Eye (tissue), 1 donor: ENCODE measurements at places on chromosomes 7 and 10.

GRCh38 chr7:116511552-116512519, 12.3 kb downstream of the CAV2 start:
- DNase-seq = no peak

- no peak for DNase-seq
Measured at GRCh38 chr7:131548371-131548770, 8.1 kb downstream of the PODXL start.

DNA sequence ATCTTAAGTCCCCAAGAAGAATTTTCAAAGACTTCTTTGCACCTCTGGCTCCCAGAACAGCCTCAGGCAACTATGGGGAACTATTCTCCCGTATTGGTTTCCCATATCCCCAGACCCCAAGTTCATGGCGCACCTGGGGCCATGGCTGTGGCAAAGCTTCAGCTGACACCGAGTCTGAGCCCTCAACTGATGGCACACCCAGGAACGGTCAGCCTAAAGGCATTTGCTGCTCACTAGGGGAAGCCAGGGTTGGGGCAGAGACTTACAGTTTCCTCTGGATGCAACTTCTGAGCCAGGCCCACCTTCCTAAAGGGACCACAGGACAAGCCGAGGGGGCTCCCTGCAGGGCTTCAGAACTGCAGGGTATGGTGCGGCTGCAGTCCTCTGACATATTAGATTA, 13.7 kb upstream of the CPA1 start:
- no peak for DNase-seq

DNA sequence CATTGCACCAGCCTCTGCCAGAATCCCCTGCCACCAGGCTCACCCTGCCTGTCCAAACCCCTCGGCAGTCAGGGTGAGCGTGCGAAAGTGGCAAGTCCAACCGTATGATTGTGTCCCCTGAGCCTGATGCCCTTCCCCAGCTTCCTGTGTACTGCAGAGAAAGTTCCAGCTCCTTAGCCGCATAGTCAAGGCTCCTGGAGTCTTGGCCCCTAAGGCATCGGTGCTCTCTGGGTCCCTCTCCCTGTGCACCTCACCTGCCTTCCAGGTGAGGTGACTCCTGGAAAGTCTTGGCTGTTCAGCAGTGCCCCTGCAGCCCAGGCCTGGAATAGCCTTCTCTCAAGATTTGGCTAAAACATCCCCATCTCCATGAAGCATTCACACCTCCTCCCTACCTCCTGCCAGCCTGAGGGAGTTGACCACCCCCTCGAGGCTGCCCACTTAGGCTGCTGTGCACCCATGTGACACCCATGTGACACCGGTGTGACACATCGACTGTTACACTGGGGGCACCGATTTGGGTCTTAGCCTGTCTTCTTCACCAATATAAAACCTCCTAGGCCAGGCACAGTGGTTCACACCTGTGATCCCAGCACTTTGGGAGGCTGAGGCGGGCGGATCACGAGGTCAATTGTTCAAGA, 56.1 kb upstream of the ELN start:
- DNase-seq = no peak

DNA sequence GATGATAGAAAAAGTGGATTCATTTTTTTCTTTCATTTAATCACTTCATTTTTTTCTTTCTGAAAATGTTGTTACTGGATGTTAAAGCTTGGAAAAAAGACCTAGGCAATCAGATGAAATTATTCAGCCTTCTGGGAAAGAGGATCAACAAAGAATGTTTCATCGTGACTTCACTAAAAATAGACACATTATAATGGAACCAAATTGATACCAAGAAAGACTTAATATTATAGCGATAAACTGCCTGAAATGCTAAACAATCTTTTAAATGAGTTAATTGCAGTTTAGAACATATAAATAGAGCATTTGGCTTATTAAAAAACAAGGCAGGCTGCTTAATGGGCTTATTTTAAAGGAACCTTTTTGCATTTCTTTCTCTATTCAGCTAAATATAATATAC, 25.6 kb upstream of the TMEM229A start:
- DNase-seq = no peak

DNA sequence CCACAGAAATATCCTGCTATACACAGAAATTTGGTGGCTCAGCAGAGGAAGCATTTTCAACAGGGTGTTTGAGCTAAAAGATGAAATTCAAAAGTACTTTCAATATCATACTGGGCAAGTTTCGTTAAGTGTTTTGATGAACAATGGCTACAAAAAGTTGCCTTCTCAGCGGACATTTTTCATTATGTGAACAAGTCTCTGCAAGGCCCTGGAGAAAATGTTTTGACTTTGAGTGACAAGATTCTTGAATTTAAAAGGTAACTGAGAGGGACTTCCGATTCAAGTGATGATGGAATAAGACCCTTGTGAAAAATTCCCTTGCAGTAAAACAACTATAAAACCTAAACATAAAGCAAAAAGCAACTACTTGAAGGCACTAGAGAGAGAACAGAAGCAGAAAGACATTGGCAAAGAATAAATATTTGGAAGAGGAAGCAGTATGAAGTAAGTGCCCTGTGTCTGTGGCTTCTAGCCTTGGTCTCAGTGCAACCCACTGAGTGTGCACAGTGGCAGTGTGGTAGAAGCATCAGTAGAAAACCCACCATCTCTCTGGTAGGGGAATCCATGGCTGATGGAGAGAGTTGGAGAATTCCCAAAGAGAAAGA, 62.5 kb upstream of the NAMPT start:
- no peak for DNase-seq

GRCh38 chr7:55651057-55651456, 78.8 kb upstream of the VOPP1 start:
- no peak for DNase-seq

- DNase-seq = peak; percentile 37
Measured at GRCh38 chr10:99976886-99977665, 32.7 kb downstream of the DNMBP start.

GRCh38 chr10:121928528-121928884, 675 bp upstream of the ATE1 start:
- no peak for DNase-seq

DNA sequence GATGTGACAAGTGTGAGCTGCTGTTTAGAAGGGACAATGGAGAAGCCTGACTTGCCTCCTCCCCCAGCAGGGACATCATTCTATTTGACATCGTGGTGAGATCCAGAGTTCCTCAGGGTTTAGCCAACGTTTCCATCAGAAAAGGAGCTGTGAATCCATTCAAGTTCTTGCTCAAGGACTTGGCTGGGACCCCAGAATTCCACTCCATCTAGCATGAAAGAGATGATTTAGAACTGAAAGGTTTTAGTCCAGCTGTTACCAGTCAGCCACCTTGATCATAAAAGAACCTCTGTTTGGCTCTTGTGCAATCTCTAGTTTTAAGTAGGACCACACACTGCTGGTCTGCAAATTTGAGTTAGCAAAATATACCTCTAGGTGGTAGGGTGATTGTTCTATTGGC, 337.6 kb downstream of the FRMD4A start:
- no peak for DNase-seq

GRCh38 chr10:132145521-132146185, 41.1 kb upstream of the DPYSL4 start:
- no peak for DNase-seq

- no peak for DNase-seq
Measured at GRCh38 chr10:5314840-5315239, 49.9 kb upstream of the UCN3 start.

- no peak for DNase-seq
Measured at GRCh38 chr10:1548146-1548545, 189.2 kb downstream of the ADARB2 start.

- peak; percentile 85 for DNase-seq
Measured at GRCh38 chr10:124708922-124709520, 35.2 kb downstream of the FAM53B start.

- DNase-seq = peak; percentile 31
Measured at GRCh38 chr10:31350891-31351290, 31.9 kb downstream of the ZEB1 start.

- no peak for DNase-seq
Measured at GRCh38 chr7:55061726-55062499, 43.1 kb downstream of the EGFR start.

DNA sequence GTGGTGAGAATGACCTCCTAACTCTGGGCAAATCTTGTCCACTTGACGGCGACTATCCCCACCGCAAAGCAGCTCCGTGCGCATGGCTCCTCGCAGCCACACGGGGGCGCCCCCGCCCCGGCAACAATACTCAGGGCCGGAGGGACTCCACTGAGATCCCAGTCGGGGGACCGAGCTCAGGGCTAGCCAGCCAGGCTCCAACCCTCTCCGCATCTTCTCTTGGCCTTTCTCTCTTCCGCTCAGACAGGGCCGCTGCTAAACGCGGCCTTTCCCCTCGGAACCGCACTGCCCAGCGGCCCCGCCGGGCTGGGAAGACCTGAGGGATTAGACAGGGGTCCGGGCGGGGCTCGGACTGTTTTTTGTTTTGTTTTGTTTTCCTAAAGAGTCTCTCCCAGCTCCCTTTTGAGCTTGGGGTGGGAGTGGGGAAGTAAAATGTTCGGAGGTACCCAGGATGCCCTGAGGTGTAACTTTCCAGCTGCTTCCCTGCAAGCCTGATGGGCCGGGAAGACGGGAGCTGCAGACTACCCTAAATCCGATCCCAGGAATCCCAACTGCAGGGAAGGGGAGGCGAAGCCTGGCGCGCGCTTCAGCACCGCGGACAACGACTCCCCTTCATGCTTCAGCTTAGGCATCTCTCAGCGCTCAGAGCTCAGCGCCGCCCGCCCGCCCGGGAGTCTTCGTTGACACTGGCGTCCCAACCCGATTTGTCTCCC, 2.7 kb downstream of the KCNIP2 start:
- DNase-seq = peak; percentile 94

- DNase-seq = no peak
Measured at GRCh38 chr7:69419934-69420333, 178.3 kb upstream of the AUTS2 start.

GRCh38 chr10:129544205-129545202, 77.5 kb downstream of the MGMT start:
- DNase-seq = no peak

DNA sequence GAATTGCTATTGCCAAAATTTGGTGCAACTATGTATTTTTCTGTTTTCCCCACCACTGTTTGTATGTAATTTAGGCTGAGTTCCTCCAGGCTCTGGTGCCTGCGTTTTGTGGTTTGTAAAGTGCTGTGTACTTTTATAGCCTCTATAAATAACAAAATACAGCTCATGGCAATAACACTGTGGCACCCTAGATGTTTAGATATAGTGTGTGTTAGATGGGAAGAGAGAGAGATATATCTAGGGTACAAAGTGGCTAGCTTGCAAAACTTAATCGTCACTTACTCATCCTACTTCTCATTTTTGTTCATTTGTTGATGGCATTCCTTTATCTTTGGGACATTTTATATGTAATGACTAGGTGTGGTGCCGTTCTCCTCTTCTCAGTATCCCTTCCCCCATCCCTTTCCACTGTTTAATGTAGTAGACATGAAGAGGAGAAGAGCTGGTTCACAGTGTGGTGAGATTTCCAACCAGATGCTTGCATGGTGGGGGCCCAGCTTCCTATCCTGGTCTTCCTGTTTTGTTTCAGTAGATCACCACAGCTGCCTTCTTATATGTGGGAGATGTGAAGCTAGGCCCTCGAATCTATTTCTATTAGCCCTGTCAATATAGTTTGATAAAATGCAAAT, 115.0 kb downstream of the SND1 start:
- DNase-seq = no peak

GRCh38 chr10:4532467-4532866, 293.5 kb upstream of the AKR1E2 start:
- DNase-seq = no peak

DNA sequence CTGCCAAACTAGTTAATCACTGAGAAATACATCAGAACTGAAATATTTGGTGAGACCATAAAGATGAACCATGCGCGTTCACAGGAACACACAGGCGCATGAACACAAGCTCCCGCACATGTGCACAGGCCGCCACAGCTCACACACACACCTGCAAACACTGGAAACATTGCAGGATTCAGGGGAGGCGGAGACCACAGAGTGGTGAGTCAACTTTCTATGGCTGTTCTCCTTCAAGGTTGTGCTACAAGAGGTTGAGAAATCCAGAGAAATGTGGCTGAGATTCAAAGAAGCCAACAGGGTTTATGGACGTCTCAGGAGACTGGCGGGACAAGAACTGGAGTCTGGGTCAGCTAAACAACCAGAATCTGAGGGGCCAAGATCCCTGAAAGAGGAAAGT, 17.8 kb downstream of the ESYT2 start:
- DNase-seq = no peak

GRCh38 chr7:110607050-110607857, 483.7 kb upstream of the LRRN3 start:
- no peak for DNase-seq

GRCh38 chr7:93913197-93913596, 6.8 kb downstream of the GNGT1 start:
- no peak for DNase-seq

- DNase-seq = no peak
Measured at GRCh38 chr7:55307123-55307916, 57.8 kb upstream of the LANCL2 start.

- DNase-seq = no peak
Measured at GRCh38 chr7:55588976-55589604, 16.8 kb upstream of the VOPP1 start.

DNA sequence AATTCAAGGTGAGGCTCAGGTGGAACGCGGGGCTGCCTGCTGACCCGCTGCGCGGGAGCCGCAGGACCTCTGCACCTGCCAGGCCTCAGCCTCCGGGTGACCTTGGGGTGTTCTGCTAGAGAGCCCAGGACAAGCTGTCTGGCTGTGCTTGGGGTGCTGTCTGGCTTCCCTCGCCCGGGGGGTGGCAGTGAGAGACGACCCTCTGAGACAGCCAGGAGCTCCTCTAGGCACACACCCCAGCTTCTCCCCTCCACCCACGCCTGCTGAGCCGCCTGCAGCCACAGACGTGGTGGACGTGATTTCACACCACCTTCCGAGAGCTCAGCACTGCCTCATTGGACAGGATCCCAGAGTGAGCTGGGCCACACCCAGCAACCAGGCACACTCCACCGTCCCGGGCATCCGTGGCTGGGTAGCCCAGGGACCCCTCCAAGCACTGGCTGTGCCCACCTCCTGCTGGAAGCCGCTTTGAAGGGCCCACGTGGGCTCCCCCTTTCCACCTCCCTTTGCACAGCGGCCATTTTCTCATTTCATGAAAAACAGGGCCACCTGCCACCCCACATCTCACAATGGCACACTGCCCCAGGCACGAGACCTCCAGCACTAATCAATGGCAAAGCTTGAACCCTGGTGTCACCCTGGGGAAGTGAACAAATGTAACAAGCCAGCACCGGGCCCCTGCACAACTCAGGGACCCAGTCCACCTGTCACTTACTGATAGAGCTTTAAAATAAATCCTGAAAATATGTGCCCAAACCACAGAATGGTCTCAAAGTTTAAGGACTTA, 35.0 kb downstream of the ZFAND2A start:
- no peak for DNase-seq

- no peak for DNase-seq
Measured at GRCh38 chr10:123748711-123749110, 82.6 kb downstream of the GPR26 start.

DNA sequence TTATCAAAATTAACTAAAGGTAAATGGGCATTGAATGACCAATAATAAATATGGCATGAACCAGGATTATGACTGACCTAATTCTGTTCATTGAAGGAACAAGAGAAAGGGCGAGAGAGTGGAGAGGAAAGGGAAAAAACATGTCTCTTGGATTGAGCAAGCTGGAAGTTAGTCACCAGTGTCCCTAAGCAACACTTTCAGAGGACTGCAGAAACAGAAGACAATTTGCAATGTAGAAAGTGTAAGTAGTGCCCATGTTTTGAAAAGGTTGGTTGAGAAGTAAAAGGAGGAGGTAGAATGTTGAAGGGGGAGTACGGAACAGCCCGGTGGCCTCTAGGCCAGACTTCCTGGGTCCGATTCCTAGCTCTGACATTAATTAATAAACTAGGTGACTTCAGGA, 94.6 kb downstream of the FAS start:
- DNase-seq = no peak

GRCh38 chr10:69425041-69425440, 8.3 kb upstream of the TACR2 start:
- DNase-seq = no peak
